ENCODE measurements at places on chromosomes 5 and 9.
A peak's percentile ranks its signal among the peaks of the same experiment; 100 is the strongest.

DNA sequence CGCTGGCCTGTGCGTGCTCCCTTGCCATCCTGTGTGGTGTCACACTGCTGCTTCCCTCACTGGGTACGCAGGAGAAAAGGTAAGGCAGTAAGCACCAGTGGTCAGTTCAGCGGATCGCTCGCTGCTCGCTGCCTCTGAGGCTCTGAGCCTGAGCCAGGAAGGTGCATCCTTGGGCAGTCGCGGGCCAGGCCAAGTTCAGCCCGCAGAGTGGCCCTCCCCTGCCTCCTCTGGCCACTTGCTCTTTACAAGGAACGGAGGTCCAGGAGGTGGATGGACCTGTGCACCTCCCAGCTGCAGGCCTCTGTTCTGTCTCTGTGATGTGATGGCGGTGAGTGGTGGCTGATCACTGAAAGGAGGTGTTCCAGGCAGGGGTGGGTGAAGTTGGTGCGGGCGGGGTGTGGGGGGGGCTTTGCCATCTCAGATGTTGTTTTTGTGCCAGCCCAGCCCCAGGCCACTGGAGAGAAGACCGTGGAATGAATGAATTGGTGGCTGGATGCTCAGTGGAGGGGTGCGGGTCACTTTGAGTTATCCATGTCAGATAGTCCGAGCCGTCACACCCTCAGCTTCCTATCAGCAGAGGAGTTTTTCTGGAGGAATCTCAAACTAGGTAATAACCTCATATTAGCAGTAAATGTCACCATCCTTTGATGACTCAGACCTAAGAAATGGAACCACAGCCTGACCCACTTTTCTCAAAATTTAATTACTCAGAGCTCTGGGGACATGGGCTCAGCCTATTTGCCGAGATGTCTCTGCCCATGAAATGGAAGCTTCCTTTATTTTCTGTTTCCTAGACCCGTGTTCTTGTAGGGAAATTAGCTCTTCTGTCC, 7.3 kb downstream of the COL5A1 start:
- DNase-seq: no peak

DNA sequence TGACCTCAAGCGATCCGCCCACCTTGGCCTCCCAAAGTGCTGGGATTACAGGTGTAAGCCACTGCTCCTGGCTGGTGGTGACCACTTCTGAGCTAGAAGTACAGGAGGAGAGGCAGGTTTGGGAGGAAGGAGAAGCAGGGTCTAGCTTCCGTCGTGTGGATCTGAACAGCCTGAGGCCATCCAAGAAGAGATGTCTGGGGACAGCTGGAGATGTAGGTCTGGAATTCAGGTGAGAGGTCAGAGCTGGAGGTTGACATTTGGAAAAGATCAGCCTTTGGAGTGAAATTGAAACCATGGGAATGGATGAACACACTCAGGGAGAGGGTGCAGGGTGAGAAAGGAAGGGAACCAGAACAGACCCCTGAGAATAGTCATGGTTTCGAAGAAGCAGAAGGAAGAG, 33.2 kb upstream of the GGTA1 start:
- no peak for DNase-seq

DNA sequence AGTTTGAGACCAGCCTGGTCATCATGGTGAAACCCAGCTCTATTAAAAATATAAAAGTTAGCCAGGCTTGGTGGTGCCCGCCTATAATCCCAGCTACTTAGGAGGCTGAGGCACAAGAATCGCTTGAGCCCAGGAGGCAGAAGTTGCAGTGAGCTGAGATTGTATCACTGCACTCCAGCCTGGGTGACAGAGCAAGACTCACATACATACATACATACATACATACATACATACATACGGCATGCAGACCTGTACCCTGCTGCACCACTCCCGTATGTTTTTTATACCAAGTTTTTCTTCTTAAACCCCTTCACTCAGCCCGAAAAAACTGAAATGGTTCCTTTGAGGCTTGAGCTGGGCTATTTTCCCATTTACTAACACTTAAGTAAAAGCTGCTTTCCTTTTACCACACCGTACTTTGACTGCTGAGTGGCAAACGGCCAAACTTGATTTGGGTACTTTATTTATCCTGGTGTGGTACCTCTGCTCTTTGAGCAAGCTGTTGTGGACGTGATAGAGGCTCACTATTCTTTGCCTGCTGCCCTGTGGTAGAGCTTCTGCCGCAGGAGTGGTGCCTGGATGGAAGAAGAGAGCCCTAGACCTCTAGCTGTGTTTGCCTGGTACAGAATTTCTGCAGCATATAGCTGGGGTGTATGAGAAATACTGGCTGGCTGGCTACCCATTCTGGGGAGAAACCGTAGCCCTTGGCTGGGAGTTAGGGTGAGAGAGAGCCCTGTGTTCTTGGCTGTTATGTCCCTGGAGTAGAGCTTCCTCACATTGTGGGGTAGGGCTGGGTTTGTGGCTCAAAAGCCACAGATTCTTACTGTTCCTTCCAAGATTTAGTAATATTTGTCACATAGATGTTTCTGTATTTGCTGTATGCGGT, 19.4 kb downstream of the IPO11 start:
- DNase-seq: no peak

DNA sequence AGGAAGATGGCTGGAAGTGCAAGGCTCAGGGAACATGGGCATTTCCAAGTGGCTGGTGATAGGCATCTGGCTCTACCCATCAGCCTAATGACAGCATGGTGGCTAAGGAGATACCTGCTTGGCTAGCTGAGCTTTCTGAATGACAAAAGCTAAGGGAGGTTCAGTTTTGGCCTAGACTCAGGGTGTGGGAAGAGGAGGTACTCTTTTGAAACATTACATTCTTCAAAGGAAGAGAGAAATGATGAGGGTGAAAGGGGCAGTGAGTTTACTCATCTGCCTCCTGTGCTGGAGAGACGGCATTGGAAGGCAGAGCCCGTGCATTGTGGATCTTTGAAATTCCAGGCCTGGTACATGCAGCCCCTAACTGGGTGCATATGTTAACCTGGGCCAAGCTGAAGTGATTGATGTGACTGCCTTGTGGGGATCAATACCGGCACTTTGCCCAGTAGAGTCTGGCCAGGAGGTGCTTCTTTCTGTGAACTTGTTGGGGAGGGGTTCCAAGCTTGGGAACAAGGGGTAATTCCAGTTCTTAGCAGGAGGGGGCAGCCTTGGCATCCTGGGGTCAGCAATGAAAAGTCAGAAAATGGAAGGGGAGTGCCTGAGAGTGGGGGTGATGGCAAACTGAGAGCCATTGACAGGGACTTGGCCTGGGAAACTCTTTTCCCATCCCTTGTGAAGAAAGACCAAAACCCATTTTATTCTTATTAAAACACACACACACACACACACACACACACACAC, 108.6 kb downstream of the ACER2 start:
- DNase-seq: no peak

GRCh38 chr5:87242242-87242641, 25.4 kb upstream of the RASA1 start:
- DNase-seq: no peak

DNA sequence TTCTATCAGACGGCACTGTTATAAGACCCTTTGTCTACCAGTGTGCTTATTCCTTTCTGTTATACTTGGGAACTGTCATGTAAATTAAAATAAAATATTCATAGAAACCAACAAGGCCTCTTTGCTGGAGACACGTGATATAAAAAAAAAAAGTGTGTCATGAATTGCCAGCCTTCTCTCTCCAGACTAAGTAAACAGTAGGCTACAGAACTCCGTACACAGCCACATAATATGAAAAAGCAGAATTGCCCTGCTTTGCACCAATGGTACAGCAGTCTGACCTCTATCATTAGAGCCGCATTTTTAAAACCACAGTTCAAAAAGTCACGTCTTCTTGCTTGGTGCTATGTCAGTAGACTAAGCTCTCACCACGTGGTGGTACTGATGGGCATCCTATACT, 231.3 kb downstream of the SEMA5A start:
- no peak for DNase-seq

DNA sequence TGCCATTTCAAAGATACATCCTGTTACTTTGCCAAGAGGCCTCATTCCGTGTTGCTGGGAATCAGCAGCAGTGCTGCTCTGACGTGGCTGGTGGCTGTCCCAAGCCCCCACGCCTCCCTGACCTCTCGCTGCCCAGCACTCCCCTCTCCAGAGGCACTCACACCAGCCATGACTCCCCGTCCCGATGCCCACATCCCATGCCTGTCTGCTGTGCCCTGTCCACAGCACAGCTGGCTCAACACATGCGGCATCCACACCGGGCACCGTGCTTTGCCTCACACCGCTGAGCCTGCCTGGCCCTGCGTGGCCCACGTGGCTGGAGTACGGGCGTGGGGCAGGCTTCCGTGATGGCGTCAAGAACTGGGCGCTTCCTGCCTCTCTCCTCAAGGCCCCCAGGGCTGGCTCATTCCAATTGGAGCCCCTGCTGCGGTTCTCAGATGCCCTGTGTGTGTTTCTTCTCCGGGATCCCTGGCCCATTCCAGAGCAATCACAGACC, 7.8 kb upstream of the LCN1 start:
- DNase-seq: no peak

GRCh38 chr5:169716287-169716686, 79.2 kb downstream of the DOCK2 start:
- no peak for DNase-seq

- no peak for DNase-seq
Observed at GRCh38 chr9:130518943-130519799, 60.2 kb upstream of the FUBP3 start.

- DNase-seq: no peak
Observed at GRCh38 chr5:93993161-93993560, 251.8 kb upstream of the POU5F2 start.

DNA sequence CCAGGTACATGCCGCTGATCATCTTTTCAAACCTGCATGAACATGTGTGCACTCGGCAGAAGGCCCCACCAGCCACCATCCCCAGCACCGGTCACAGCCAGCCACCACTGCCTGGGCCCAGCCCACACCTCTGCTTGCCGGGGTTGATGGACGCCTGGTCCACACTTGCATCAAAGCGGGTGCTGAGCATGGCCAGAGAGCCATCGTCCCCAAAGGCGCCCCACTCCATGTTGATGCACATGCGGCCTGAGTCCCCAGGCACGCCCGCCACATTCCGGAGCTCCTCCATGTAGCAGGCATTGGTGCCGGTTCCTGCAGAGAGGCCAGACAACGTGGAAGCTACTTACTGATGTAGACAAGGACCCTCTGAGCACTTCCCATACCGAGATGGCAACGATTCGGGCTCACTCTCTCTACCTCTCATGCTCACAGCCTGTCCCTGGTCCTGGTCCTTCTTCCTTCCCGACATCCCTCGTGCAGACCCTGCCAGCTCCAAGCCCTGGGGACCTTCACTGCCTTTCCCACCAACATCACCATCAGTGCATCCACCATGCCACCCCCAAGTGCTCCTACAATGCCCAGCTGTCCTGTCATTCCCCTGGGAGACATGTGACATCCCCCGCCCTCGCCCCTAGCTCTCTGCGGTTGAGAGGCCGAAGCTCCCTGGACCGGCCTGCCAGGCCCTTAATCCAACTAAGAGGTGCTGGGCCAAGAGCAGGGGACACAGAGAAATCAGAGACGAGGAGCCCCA, 17.2 kb downstream of the HK3 start:
- DNase-seq: no peak

- no peak for DNase-seq
Observed at GRCh38 chr5:13660072-13660471, 284.4 kb downstream of the DNAH5 start.

DNA sequence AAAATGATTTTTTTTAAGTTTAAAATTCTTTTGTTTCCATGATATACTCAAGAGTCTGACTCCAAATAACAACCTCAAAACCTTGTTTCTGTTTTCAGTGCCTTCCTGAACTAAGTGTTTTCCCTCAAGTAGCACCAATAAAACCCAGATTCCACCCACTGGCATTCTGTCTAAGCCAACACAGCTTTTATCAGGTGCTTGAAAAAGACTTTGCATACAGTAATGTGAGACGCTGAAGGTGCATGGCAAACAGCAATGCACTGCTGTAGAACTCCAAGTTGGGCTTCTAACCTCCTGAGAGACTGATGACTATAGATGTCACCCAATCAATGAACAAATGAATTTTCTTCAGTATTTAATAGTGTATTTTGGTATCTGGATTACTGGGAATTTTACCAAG, 95.7 kb downstream of the NFIB start:
- no peak for DNase-seq

DNA sequence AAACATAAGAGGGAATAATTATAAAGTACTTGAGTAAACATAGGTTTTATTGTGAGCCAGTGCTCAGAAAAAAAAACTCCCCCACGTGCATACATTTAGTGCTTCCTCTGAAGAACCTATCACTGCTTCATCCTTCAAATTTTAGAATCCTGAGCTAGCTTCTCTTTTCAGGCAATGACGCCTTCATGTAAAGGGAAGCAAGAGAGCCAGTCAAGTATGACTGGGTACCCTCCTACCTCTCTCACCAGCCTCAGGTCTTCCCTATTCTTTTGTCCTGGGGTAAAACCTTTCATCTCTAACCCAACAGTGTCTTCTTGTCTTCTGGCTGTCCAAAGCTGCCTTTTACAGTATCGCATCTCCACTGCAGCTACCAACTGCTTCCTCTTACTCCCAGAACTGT, 32.0 kb downstream of the PLPP1 start:
- DNase-seq: no peak

- DNase-seq: peak; percentile 7
Observed at GRCh38 chr9:6829027-6829426, 71.3 kb downstream of the KDM4C start.

GRCh38 chr5:148808864-148809642, 17.4 kb upstream of the ADRB2 start:
- no peak for DNase-seq

DNA sequence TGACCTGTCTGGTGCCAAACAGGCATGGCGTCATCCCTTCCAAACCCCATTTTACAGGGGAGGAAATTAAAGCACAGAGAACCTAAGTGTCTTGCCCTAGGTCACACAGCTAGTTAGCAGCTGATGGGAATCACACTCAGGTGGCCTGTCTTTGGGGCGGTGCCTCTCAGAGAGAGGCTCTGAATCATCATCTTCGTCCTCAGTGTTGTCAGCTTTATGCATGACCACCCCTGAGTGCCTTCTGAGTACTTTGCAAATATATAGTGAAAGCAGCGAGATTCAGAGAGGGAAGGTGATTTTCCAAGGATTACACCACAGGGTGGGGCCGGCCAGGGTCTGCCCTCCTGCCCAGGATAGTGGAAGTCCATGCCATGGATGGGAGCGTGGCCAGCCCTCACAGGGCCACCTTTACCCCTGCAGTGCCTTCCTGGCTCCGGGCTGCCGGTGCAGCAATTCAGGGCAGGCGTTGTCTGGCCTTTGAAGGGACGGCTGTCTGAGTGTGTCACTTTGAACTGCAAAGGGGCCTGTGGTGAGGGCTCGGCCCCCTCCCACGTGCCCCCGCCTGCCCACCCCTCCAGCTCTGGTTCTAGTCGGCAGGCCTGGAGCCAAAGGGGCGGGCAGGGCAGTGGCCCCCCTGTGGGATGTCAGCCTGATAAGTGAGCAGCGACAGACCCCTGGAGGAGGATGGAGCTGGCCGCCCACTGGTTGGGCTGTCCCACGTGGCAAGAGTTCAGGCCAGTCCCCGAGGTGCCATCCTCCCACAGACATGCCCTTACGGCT, 16.9 kb downstream of the LMX1B start:
- DNase-seq: no peak

DNA sequence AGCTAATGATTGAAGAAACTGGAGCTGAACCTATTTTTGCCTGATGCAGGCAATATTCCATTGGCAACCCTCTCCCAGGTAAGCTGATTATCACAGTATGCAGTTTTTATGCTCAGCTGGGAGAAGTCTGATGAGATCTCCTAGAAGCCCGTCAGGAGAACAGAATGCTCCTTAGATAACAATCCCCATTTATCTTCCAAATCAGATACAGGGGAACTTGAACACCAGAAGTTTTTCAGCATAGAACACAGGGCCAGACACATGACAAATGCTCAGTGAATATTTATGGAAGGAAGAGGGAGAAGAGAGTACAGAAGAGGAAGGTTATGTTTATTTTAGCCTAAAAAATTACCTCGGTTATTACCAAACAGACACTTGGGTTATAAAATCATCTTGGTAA, 37.9 kb downstream of the CFAP90 start:
- no peak for DNase-seq
